ENCODE measurements at places on chromosomes 6 and 20.

- no peak overlapping the region for H3K27ac ChIP-seq
- H3K27me3 ChIP-seq, result no peaks in the 10 kb centered on the region
- peaks cover 6% of the 10 kb centered on the region for H3K4me1 ChIP-seq
- peak; percentile 40 for ATAC-seq
- no peaks in the 10 kb centered on the region for H3K36me3 ChIP-seq
Observed at GRCh38 chr6:155084431-155085123, 89.5 kb downstream of the TIAM2 start.

GRCh38 chr6:89412071-89413005, at the start of gene RRAGD:
Gene RRAGD (minus strand): TSS chr6:89412273. CDS start chr6:89411993, 280 bp downstream.
- peak within 1 kb of the TSS; percentile 79 for H3K27ac ChIP-seq
- ATAC-seq, result peak; percentile 90
- H3K36me3 ChIP-seq, result no peaks in the 10 kb centered on the region
- peak within 1 kb of the TSS; percentile 90 for H3K4me3 ChIP-seq
- peaks cover 17% of the 10 kb centered on the region for H3K27me3 ChIP-seq

- ATAC-seq, result no peak
- no peaks in the 10 kb centered on the region for H3K27me3 ChIP-seq
- H3K4me3 ChIP-seq, result no peak overlapping the region
Observed at GRCh38 chr6:102149191-102149590, 755.7 kb downstream of the GRIK2 start.

DNA sequence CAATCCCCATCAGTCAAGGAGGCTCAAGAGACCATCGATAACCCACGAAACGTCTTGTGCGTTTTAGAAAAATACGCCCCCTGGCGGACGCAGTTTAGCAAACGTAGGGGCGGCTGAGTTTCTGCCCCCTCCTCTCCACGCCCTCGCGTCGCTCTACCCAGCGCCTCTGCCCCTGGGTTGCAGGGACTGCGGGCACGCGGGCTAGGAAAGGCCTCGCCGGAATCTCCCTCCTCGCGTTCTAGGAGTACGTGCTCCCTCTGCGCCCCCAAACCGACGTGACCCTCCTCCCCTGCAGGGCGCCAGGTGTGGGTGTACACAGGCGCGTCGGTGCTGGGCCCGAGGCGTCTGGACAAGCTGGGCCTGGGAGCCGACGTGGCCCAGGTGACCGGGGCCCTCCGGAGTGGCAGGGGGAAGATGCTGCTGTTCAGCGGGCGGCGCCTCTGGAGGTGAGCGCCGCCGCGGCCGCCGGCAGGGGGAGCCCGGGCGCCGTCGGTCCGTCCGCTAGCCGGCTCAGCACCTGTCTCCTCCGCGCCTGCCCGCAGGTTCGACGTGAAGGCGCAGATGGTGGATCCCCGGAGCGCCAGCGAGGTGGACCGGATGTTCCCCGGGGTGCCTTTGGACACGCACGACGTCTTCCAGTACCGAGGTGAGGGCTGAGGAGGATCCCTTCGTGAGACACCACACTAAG, 5.3 kb downstream of the MMP9 start:
- ATAC-seq, result peak; percentile 90
- peaks cover 8% of the 10 kb centered on the region for H3K36me3 ChIP-seq
- no peak overlapping the region for H3K27ac ChIP-seq
- H3K4me1 ChIP-seq, result peaks cover 22% of the 10 kb centered on the region

- ATAC-seq, result no peak
- H3K4me3 ChIP-seq, result no peak overlapping the region
- H3K27me3 ChIP-seq, result no peaks in the 10 kb centered on the region
- no peaks in the 10 kb centered on the region for H3K4me1 ChIP-seq
- peaks cover 89% of the 10 kb centered on the region for H3K36me3 ChIP-seq
Observed at GRCh38 chr20:62002882-62003480, 62.7 kb downstream of the TAF4 start.

GRCh38 chr6:138307816-138308730, 69.6 kb upstream of the SMIM28 start:
- no peaks in the 10 kb centered on the region for H3K4me1 ChIP-seq
- no peak overlapping the region for H3K27ac ChIP-seq

GRCh38 chr6:141992109-141992508, 140.6 kb upstream of the GJE1 start:
- H3K27ac ChIP-seq, result no peak overlapping the region
- peaks cover 8% of the 10 kb centered on the region for H3K27me3 ChIP-seq
- H3K4me1 ChIP-seq, result peaks cover 5% of the 10 kb centered on the region
- H3K4me3 ChIP-seq, result no peak overlapping the region
- ATAC-seq, result no peak

DNA sequence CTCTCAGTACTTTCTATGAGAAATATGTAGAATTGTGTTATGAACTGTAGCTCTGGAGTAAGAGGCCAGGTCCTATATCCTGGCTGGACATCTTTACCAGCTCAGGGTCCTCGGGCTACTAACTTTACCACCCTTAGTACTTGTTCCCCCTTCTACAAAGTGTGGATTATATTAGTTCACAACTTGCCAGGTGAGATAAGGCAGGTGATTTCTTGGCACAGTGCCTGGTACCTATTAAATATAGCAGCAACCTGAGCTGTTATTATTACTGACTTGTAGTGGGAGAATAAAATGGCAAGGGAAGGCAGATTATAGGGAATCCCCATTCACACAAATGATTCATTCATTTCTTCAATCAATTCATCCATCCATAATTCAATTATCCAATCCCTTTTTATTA, 150.1 kb downstream of the DOK5 start:
- H3K27ac ChIP-seq, result no peak overlapping the region
- no peak overlapping the region for H3K4me3 ChIP-seq
- ATAC-seq, result no peak
- no peaks in the 10 kb centered on the region for H3K36me3 ChIP-seq
- peaks cover 21% of the 10 kb centered on the region for H3K27me3 ChIP-seq

DNA sequence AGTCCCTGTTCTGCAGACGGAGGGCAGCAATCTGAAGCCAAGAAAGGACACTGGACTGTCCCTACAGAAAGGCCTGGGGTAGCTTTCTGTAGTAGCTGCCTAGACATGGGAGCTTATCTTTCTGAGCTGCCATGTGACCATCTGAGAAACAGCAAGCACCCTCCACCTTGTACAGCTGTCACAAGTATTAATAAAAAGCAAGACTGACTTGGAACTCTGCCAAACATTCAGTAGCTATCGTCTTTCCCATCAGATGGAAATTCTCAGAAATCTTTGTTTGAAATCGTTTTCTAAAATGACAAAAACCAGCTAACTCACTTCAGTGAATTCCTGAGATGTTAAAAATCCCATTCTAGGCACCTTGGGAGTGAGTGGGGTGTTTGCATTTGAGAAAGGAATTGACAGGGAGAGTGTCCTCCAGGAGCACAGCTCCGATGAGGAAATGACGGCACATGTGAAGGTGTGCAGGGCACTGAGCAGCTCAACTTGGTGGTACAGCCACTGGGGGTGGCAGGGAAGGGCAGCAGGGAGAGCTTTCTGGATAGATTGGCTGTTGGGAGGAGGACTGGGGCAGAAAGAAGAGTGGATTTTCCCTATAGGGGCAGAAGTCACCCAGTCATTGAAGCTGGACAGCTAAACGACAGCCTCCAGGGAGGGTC, 24.5 kb downstream of the ACSS1 start:
- peaks cover 23% of the 10 kb centered on the region for H3K36me3 ChIP-seq
- no peak for ATAC-seq
- H3K27ac ChIP-seq, result peak overlapping the region; percentile 15
- peaks cover 21% of the 10 kb centered on the region for H3K4me1 ChIP-seq
- H3K27me3 ChIP-seq, result no peaks in the 10 kb centered on the region

- peaks cover 13% of the 10 kb centered on the region for H3K4me1 ChIP-seq
- H3K27me3 ChIP-seq, result no peaks in the 10 kb centered on the region
- H3K36me3 ChIP-seq, result no peaks in the 10 kb centered on the region
- peak overlapping the region; percentile 8 for H3K27ac ChIP-seq
- no peak overlapping the region for H3K4me3 ChIP-seq
Observed at GRCh38 chr6:36739947-36740817, 42.6 kb downstream of the RAB44 start.

- no peak overlapping the region for H3K27ac ChIP-seq
- H3K4me3 ChIP-seq, result no peak overlapping the region
- peaks cover 18% of the 10 kb centered on the region for H3K4me1 ChIP-seq
- ATAC-seq, result no peak
- peaks cover 46% of the 10 kb centered on the region for H3K36me3 ChIP-seq
Observed at GRCh38 chr6:90197854-90198496, 98.7 kb downstream of the BACH2 start.

- H3K27ac ChIP-seq, result no peak overlapping the region
- H3K36me3 ChIP-seq, result no peaks in the 10 kb centered on the region
- no peak overlapping the region for H3K4me3 ChIP-seq
- H3K4me1 ChIP-seq, result no peaks in the 10 kb centered on the region
- ATAC-seq, result no peak
- no peaks in the 10 kb centered on the region for H3K27me3 ChIP-seq
Observed at GRCh38 chr6:143260857-143261256, 189.6 kb downstream of the ADAT2 start.

GRCh38 chr6:105793130-105793529, 293.0 kb upstream of the PRDM1 start:
- no peak overlapping the region for H3K27ac ChIP-seq
- H3K36me3 ChIP-seq, result no peaks in the 10 kb centered on the region
- peaks cover under 1% of the 10 kb centered on the region for H3K27me3 ChIP-seq
- H3K4me1 ChIP-seq, result peaks cover 45% of the 10 kb centered on the region
- peak overlapping the region; percentile 42 for H3K4me3 ChIP-seq

DNA sequence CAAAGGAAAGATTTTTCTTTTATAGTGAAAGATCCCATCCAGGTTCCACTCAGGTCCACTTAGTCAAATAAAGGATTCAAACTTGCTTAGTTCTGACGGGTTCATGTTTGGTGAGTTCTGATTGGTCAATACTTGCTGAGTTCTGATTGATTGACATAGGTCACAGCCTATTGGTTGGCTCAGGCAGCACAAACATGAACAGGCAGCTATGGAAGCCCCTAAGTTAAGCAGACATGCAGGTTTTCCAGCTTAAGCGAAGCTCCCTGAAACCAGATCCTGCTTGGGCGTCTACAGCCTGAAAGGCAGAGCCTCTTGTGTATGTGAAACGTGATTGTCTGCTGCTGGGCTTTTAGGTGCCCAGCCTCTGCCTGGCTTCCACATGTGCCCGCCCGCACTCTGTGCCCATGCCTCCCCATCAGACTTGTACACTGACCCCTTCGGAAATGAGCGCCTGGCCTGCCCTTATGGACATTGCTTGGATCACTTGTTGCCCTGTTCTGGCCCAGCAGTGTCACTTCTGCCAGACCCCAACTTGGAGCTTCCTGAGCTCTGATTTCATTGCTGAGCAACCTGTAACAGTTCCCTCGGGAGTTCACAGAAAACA, 45.4 kb upstream of the ECI2 start:
- ATAC-seq, result no peak
- peaks cover 6% of the 10 kb centered on the region for H3K4me1 ChIP-seq
- no peaks in the 10 kb centered on the region for H3K36me3 ChIP-seq
- H3K4me3 ChIP-seq, result no peak overlapping the region
- no peak overlapping the region for H3K27ac ChIP-seq

GRCh38 chr20:48722737-48723191, 105.0 kb downstream of the PREX1 start:
- peak overlapping the region; percentile 74 for H3K27ac ChIP-seq
- no peaks in the 10 kb centered on the region for H3K27me3 ChIP-seq
- peaks cover 42% of the 10 kb centered on the region for H3K4me1 ChIP-seq
- ATAC-seq, result no peak

GRCh38 chr6:166739976-166740318, 112.9 kb upstream of the RPS6KA2 start:
- peak; percentile 35 for ATAC-seq
- no peaks in the 10 kb centered on the region for H3K36me3 ChIP-seq

DNA sequence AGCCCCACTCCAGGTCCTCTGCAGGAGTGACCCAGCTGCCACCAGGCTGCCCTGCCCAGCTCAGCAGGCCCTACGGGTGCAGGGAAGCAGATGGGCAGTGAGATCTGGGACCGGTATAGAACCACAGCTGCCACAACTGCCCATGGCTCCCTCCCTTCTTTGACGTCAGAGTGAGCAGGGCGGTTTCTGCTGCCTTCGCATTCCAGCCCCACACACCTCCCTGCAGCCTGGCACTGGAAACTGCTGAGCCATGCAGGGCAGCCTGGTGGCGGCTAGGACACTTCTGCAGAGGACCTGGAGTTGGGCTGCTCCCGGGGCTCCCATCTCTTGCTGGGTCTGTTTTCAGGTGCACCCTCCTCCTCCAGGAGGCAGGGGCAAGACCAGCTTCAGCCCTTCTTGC, 101.6 kb upstream of the CD93 start:
- no peaks in the 10 kb centered on the region for H3K4me1 ChIP-seq
- H3K4me3 ChIP-seq, result no peak overlapping the region
- no peak overlapping the region for H3K27ac ChIP-seq
- H3K27me3 ChIP-seq, result no peaks in the 10 kb centered on the region
- no peak for ATAC-seq

DNA sequence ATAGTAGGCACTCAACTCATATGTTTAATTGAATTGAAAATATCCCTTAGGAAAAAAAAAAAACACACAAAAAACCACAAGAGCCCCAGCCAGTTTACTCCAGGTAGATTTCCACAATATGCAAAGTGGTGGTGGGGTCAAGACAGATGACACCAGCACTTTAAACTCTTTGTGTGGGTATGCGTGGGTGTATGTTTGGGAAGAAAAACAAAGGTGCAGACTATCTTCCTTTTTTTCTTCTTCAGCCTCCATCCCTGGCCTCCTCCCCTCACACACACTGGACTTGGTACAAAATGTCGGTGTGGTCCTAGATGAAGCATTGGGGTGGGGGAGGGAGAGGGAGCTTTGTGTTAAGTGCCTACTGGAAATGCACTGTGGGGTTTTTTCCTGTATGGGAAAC, 42.2 kb upstream of the CDKAL1 start:
- no peak overlapping the region for H3K27ac ChIP-seq
- H3K4me1 ChIP-seq, result no peaks in the 10 kb centered on the region
- no peak overlapping the region for H3K4me3 ChIP-seq
- ATAC-seq, result no peak

DNA sequence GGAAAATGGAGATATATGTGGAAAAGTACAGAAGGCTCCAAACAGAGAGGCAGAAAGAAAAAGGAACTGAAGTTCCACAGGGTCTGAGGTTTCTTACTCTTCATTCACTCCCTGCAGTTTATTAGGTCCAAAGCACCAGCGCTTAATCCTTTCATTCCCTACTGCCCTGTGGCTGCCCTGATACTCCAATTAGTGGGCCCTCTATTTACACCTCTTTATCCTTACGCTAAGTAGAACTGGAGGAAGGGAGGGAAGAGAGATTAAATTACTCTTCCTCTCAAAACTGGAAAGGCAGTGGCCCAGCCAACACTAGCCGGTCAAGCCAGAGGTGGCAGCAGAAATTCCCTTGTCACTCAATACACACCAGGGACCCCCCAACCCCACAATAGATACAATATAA, 20.4 kb downstream of the TRERF1 start:
- no peak for ATAC-seq
- peaks cover 29% of the 10 kb centered on the region for H3K36me3 ChIP-seq
- H3K27me3 ChIP-seq, result no peaks in the 10 kb centered on the region
- H3K4me3 ChIP-seq, result no peak overlapping the region
- peak overlapping the region; percentile 3 for H3K27ac ChIP-seq

GRCh38 chr6:119517428-119517827, 167.9 kb upstream of the MAN1A1 start:
- no peaks in the 10 kb centered on the region for H3K36me3 ChIP-seq
- no peak overlapping the region for H3K27ac ChIP-seq
- ATAC-seq, result no peak
- peaks cover 3% of the 10 kb centered on the region for H3K27me3 ChIP-seq
